GM10248 (cell line): ENCODE measurements at places on chromosomes 6 and 20.

- DNase-seq, result no peak
Measured at GRCh38 chr6:99099243-99099642, 151.5 kb upstream of the FBXL4 start.

DNA sequence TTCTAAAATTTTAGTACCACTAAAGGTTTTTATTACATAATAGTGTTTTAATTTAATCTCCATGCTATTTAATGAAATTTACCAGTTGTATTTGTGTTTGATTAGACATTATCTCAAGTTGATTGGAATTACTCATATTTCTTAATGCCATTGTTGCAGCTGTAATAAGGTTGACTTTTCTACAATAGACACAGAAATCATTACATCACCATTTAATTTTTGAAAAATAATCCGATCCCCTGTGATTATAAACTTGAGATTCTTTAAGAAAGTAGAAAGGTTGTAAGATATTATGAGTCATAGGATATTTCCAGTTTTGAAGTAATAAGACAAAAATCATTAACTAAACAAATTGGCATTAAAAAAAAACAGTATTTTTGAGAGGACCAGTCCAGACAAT is 161.4 kb downstream of the PRL start:
- no peak for DNase-seq

DNA sequence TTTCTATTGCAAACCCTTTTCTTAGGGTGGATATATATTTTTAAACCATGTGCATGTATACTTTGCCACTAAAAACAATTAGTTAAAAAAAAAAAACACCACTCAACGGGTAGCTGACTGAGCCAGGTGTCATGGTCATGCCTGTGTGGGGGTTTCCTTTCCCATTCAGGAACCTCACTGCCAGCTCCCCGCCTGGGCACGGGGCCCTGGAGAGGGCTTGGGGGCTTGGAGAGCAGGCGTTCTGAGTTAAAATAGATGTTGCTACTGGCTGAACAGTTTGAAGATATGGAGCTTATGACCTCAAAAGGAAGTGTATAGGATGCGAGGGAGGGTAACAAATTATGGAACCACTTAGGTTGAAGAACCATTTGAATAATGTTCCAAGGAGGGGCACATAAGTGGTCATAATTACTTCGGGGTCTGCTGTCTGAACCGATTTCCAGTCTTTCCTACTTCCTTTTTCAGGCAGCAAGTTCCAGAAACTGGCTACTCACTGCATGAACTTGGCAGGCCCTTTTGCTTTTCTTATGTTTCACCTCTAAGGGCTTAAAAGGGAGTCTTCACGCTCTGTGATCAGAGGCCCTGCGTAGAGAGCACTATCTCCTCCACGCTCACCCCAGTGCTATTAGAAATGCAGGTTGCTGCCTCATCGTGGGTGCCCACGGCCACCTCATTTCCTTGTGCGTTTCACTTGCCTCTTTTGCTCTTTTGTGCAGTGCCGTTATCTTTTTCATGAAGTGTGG is 9.9 kb downstream of the STX16 start:
- no peak for DNase-seq

- no peak for DNase-seq
Measured at GRCh38 chr6:8829796-8830195, 394.5 kb upstream of the SLC35B3 start.

DNA sequence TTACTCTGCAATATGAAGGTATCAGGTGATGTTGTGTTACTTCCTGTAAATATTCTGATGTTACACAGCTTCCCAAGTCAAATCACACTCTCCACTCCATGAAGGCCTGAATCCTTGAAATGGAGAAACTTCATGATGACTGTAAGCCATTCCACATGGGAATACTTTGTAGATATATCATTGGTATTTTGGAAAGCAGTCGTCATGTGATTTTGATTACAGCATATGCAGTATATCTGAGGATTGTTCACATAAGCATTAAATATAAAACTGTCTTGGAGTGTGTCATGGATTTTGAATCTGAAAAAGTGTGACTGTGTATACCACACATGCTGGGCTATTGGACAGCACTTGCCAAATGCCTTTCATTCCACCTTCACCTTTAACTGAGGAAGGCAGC is 118.3 kb upstream of the EXOC2 start:
- DNase-seq, result no peak

DNA sequence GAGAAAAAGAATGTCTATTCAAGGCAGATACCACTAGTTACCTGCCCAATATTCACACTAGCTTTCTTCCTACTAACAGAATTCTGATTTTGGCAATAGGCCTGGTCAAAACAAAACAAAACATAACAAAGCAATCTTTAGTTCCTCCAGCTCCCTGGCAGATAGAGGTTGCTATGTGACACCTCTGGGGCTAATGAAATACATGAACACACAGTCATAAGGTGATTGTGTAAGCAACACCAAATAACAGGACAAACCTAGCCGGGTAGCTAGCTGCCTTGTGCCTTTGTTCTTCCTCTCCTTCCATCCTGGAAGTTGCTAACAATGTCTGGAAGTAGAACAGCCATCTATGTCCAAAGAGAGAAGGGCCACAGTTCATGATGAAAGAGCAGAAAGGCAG is 6.0 kb upstream of the HMGN3 start:
- DNase-seq, result no peak

GRCh38 chr6:13638626-13639025 is 23.5 kb downstream of the NOL7 start:
- no peak for DNase-seq

DNA sequence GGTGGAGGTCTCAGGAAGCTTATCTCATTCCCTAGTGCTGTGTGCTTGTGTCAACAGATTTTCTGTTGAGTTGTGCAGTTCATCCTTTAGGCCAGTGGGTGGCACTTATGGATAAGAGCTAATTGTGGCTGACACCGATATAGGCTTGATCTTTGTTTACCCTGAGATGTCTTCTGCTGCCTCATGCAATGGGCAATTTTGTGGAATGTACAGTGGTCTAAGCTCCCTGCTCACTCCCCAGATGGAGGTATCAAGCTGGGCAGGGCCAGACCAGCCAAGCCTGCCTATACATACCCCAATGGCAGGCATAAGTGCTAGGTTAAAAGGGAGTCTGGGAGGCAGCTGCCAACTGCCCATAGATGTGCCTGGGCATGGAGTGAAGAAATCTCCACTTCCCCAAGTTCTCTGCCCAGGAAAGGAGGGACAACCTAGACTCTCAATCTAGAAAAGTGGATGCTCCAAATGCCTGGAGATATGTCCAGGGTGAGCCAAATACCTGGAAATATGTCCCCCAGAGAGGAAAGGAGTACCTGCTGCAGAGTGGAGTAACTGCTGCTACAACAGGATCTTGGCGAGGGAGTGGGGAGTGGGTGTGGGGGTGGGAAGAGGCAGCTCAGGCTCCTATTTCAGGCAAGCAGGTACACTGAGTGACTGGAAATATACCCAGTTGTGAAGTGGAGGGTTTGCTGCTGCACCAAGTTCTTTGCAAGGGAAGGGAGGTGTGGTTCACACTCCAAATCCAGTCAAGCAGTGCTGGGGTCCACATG is 53.2 kb upstream of the ARG1 start:
- peak; percentile 29 for DNase-seq

DNA sequence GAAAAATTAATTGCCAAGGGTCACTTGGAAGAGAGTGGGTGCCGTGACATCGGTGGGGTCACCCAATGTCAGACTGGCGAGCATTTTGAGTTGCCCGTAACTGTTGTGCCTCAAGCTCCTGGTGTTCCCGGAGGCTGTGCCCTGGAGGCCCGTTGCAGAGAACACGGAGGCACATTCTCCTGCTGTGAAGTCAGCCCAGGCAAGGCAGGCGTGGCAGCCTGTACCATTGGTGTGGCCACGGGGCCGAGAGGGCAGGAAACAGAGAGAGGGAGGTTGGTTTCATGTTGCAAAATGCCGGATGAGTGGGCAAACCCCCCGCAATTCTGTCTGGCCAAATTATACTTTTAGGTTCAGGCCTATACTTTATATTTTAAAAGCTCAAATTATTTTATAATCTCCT is 81.2 kb downstream of the THBS2 start:
- DNase-seq, result no peak

GRCh38 chr20:9276966-9277468 is 208.1 kb downstream of the PLCB4 start:
- DNase-seq, result no peak

DNA sequence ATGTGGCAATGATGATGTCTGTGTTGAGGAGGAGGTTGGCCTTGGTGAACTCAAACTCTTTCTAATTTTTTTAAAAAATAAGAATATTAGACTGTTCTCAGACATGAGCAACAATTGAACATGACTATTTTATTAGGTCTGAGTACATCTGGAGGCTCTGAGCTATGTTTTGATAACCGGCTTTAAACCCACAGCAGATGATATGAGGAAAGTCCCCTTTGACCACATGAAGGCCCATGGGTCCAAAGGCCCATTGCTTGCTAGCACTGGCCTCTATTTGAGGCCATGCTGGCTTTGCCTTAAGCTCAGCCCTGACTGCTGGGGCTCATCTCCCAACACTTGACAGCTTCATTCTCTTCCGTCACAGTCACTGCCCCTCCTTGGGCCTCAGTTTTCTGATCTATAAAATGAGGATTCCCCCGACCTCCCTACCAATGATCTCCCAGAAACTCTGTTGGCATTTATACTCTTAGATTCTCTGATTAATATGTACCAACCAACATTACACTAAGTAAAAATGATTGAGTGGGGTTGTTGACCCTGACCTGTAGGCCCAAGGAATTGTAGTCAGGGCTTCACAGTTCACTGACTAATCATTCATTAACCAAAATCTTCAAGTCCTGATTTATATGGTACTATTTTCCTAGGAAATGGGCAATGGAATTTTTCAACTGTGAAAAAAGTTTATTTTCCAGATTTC is 23.9 kb upstream of the TINAG start:
- DNase-seq, result no peak

DNA sequence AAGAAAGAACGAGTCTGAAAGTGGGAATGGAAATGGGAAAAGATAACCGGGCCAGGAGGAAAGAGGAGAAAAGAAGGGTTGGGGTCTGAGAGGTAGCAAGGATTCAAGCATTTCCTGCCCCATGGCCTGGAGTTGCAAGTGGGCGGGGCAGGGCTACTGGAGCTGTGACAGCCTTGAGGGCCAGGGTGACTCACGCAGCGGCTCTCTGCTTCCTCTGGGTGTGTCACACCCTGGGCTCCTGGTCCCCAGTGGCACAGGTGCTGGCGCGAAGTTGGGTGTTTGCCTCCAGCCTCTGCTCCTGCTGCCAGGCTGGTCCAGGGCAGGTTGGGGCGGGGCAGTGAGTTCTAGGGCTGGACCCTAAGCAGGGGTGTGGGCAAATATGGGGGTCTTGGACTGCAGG is 3.3 kb upstream of the ULBP3 start:
- no peak for DNase-seq

DNA sequence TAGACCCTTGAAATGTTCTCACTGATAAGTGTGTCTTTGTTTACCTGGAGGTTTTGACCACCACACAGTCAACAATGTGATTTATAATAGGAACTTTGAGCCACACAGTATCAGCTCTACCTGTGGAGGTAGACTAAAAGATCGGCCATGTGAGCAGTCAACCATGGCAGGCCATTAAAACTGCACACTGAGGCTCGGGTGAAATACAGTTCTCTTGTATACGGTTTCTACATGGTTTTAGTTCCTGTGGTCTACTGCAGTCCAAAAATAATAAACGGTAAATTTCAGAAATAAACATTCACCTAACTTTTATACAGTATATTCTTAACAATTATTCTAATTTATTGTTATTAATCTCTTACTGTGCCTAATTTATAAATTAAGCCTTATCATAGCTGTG is 47.2 kb downstream of the TRIM38 start:
- DNase-seq, result no peak

- no peak for DNase-seq
Measured at GRCh38 chr20:41717483-41717882, 99.3 kb upstream of the CHD6 start.

DNA sequence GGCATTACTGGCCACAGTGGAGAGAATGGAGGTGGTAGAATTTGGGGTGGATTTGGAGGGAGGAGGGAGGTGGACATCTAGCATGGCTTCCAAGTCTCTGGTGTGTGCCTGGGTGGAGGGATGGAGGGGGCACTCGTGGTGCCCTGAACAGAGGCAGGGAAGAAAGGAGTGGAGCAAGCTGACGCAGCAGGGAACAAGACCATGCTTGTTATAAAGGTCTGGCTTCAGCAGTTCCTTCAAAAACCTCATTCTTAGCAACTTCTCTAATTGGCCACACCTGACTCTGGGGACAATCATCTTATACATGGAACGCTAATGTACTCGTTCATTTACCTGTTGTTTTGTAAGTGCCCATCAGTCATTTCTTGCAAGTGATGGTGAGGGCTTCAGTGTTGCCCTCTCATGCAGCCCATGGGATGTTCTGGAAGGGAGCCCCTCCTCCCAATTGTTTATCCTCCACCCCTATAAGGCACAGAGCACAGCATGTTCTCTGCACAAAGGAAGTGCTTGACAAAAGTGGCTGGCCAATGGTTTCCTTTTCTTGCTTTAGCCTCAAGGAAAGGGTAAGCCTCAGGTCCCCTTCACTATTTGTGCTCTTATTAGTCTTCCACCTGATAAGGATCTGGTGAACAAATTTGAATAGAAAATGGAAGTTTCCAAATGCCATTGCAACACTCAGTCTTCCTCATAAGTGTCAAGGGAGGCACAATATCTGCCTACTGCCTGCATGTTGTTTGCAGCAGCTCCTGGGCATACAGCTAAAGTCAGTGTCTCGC is 39.3 kb downstream of the GFOD1 start:
- no peak for DNase-seq

DNA sequence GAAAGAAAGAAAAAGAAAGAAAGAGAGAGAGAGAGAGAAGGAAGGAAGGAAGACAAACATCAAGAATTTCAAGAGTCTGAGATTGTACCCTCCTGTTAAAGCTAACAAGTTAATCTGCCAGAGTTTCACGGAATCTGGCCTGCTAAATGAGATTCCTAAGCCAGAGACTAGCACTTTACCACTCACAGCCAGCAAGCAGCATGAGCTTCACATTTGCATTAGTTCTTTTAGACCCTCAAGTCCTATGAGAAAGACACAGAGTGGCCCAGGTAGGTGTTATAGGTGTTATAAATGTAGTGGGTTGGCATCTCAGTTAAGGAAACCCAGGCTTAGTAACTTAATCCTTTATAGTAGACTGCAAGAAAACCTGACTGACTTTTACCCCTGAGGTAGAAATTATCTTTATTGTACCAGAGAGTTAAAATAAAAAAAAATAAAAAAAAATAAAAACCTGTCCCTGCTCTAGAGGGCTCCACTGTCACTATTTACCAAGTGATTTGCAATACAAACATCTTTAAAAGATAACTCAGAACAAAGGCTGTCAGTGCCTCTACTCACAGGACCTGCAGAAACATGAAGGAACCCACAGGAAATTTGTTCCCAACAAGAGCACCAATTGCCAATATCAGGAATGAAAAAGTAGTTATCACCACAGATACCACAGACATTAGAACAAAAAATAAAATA is 9.7 kb upstream of the IBTK start:
- no peak for DNase-seq
